Natural killer cell (primary cell): ENCODE measurements at places on chromosomes 5 and 9. TPM values are rescaled to one million over a fixed set of nuclear protein-coding genes. Genes with fewer than 3 reads are reported as not detected.

DNA sequence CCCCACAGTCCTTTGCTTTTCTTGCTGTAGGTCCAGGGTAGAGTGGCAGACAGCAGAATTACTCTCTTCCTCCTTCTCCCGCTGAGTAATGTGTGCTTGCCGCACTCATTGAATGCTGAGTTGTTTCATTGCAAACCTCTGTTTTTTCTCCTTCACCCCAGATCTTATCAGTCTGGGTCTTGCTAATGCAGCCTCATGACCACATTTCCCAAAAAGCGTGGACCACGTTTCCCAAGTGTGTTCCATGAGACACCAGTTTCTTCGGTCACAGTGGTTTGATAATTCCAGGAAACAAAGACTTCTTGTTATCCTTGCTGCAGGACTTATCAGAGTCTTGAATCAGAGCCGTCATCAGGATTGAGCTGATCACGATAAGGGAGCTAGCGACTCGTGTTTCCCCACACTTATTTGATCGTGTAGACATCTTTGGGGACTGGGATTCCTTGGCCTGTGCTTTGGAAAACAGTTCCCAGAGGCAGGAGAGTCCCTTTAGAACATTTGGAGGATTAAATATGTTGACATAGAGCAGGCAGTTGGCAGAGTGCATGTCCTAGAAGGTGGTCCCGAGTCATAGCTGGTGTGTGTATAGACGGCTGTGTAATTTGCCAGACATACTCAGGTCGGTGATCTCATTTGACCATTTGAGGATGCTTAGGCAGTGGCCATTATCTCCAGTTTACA lies 4.4 kb downstream of the LRRC8A start:
- peaks cover 37% of the 10 kb centered on the region for H3K36me3 ChIP-seq
- no peak overlapping the region for H3K27ac ChIP-seq
- DNase-seq, result no peak
- peaks cover 46% of the 10 kb centered on the region for H3K4me1 ChIP-seq

DNA sequence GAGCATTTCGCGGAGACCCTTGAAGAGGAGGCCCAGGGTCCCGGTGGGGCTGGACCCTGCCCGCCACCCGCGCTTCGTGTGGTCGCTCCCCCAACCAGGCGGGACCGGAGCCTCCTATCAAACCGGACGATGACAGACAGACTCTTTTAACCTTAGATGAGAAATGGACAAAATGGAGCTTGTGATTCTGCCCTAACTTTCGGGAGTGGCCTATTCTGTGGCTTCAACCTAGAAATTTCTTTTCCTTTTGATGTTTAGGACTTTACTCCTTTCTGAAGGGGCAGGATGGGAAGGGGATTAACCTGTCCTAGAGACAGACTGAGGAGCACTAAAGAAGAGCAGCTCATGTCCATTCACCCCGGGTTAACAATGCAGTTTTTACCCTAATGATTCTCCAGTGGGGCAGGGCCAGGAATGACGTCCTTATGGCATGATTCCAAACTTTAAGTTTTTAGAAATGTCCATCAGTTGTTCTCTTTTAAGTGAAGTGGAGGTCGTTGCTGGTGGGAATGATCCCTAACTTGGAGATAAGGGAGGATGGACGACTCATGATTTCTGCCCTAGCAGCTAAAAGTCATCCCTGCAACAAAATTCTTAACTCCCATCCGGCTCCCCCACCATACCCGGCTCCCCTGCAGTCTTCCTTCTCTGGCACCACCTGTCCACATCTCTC lies 1.0 kb downstream of the NIPSNAP3A start:
- H3K27me3 ChIP-seq, result no peaks in the 10 kb centered on the region
- peak overlapping the region; percentile 94 for H3K4me3 ChIP-seq
- no peak for DNase-seq
- H3K36me3 ChIP-seq, result peaks cover 10% of the 10 kb centered on the region

GRCh38 chr5:11928909-11929308 lies 24.7 kb upstream of the CTNND2 start:
- DNase-seq, result no peak
- no peak overlapping the region for H3K4me3 ChIP-seq
- no peaks in the 10 kb centered on the region for H3K4me1 ChIP-seq
- H3K27ac ChIP-seq, result no peak overlapping the region
- no peaks in the 10 kb centered on the region for H3K36me3 ChIP-seq
- no peaks in the 10 kb centered on the region for H3K27me3 ChIP-seq

The ISCA1 gene
- total RNA-seq, result 57.3 TPM

The AQP7 gene
- not detected for total RNA-seq

- no peak overlapping the region for H3K4me3 ChIP-seq
- peaks cover 5% of the 10 kb centered on the region for H3K4me1 ChIP-seq
- H3K27me3 ChIP-seq, result no peaks in the 10 kb centered on the region
- no peak overlapping the region for H3K27ac ChIP-seq
- H3K36me3 ChIP-seq, result peaks cover 3% of the 10 kb centered on the region
- no peak for DNase-seq
Observed at GRCh38 chr5:88748666-88749065, 134.3 kb downstream of the MEF2C start.

GRCh38 chr9:81557452-81558090 lies 131.8 kb downstream of the TLE1 start:
- H3K4me3 ChIP-seq, result no peak overlapping the region
- no peaks in the 10 kb centered on the region for H3K27me3 ChIP-seq
- no peak overlapping the region for H3K27ac ChIP-seq

The TNFSF15 gene
- total RNA-seq, result not detected

DNA sequence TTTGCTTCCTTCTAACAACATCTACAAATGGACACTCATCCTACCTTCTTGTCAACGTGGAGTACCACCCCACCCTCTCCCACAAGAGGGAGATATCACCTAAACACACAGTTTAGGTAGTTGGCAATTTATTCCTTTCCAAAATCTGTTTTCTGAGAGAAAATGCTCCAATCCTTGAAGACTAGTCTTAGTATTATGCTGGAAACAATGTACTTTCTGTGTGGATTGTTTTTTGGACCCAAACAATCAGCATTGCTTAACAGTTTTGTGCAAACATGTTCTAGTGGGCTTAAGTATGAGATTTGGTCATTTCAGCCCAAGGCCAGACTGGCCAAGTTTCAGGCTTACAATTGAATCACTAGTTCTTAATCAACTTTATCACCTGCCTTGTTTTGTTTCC lies 359.1 kb downstream of the ARHGEF28 start:
- no peak overlapping the region for H3K27ac ChIP-seq
- H3K27me3 ChIP-seq, result no peaks in the 10 kb centered on the region

The PIP5K1B gene
- total RNA-seq, result 3.4 TPM

DNA sequence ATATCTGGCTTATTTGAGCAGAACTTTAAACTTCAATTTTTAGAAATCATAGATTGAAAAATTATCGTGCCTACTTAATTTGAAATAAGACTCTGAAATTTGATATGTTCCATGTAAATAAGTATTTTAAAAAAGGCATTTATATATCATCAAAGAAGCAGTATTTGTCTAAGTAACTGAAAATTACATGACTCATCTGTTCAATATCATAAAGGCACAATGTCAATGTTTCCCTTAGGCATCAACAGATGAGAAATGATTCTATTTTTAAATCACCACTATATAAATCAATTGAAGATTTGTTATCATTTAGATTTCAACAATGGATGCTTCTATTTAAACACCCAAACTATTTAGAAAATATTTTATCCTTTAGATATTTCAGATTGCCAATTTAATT lies 142.9 kb upstream of the POU5F2 start:
- no peaks in the 10 kb centered on the region for H3K4me1 ChIP-seq
- no peaks in the 10 kb centered on the region for H3K27me3 ChIP-seq
- H3K4me3 ChIP-seq, result no peak overlapping the region
- H3K27ac ChIP-seq, result no peak overlapping the region

The NCS1 gene
- 1.4 TPM for total RNA-seq

DNA sequence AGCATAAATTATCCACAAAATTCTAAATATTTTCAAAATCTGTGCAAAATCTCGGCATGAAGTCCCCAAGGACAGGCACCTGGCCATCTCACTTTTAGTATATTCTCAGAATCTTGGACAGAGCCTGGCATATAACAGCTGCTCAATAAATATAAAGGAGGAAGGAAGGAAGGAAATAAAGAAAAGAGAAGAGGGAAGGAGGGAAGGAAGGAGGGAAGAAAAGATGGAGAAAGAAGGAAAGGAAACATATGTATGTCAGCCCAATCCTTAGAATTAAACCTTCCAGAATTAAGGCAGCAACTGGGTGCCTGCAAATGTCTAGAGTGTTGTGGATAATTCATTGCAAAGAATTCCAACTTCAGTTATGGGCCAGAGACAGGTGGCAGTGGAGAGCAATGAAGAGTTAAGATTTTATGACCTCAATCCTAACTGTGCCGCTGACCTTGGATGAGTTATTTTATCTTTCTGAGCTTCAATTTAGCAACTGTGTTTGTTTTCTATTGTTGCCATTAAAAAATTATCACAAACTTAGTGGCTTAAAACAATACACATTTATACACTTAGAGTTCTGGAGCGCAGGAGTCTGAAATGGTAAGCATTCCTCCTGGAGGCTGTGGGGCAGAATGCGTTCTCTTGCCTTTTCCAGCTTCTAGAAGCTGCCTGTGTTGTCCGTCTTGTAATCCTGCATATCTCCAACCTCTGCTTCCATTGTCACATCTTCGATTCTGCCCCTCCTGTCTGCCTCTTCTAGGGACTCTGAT lies 200.9 kb upstream of the MSX2 start:
- H3K4me3 ChIP-seq, result no peak overlapping the region
- H3K4me1 ChIP-seq, result no peaks in the 10 kb centered on the region
- H3K27ac ChIP-seq, result no peak overlapping the region
- DNase-seq, result no peak

GRCh38 chr9:86843206-86843605 lies 104.1 kb downstream of the GAS1 start:
- H3K4me1 ChIP-seq, result no peaks in the 10 kb centered on the region
- H3K4me3 ChIP-seq, result no peak overlapping the region
- no peak for DNase-seq
- no peaks in the 10 kb centered on the region for H3K36me3 ChIP-seq

GRCh38 chr5:131986161-131986912 lies 25.1 kb downstream of the ACSL6 start:
- no peaks in the 10 kb centered on the region for H3K36me3 ChIP-seq
- peaks cover 14% of the 10 kb centered on the region for H3K4me1 ChIP-seq
- H3K27ac ChIP-seq, result no peak overlapping the region
- H3K27me3 ChIP-seq, result no peaks in the 10 kb centered on the region
- DNase-seq, result no peak
- no peak overlapping the region for H3K4me3 ChIP-seq

The SOHLH1 gene
- not detected for total RNA-seq

GRCh38 chr5:90092734-90093133 lies 316.8 kb downstream of the CETN3 start:
- DNase-seq, result no peak
- no peak overlapping the region for H3K27ac ChIP-seq
- H3K4me1 ChIP-seq, result no peaks in the 10 kb centered on the region
